Central memory CD4-positive, alpha-beta T cell (primary cell): ENCODE measurements at places on chromosomes 4 and X.

GRCh38 chr4:126888968-126889367 lies 743.8 kb upstream of the INTU start:
- no peak for DNase-seq

DNA sequence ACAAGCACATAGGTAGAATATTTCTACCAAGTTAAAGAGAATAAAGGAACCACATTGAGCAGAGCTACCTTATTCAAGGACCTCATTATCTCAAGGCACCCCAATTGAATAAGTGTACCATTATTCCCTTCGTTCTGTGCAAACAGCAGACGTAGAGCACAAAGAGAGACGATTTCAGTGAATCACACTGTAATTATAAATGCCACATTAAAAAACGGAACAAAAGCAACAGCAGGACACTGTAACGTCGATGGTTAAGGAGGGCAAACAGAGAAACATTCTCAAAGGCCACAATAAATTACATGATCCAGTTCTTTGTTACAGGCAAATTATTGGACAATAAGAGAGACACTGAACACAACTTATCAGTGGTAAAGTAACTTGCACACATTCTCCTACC lies 644.1 kb upstream of the TENM3 start:
- DNase-seq = no peak

DNA sequence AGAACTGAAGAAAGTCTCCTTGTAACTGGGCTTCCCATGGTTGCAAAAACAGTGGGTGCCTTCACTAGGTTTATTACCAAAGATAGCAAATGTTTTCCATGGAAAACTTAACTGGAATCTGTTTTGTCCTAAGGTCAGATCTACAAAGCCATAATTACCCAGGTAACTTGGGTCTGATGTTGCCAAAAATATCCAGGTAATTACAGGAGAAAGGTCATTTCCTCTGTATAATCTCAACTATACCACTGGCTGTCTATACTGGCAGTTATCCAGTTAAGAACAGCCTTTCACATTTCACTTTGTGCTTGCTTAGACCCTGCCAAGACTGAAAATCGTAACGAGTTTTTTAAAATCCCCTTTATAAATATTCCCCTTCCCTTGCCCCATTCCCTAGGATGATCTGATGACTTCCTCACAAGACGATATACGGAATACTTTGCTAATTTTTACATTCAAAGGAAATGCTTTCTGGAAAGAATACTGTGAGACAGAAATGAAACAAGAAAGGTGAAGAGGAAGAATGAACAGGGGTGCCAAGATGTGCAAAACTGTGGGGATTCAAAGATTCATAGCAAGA lies 105.5 kb downstream of the MAML3 start:
- no peak for DNase-seq

DNA sequence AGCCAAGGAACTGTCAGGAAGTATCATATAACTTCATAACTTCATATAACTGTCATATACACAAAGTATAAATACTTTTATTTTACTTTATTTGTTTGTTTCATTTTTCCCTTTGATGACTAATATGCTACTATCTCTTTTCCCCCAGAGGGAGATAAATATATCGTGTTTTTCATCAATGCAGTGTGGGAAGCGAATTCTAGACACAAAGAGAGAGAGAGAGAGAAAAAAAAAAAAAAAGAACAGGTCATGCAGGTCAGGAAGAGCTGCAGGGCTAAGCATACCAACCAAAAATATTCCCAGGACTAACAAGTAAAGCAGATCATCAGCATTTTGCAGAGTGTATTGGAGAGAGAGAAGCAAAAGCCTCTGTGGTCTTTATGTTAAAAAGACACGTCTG lies 1849.2 kb downstream of the STIM2 start:
- no peak for DNase-seq

- no peak for DNase-seq
Observed at GRCh38 chr4:182288534-182288933, 45.3 kb downstream of the TENM3 start.

- no peak for DNase-seq
Observed at GRCh38 chr4:99403380-99404184, 31.6 kb downstream of the ADH7 start.

GRCh38 chr4:116126794-116127193 lies 958.6 kb downstream of the TRAM1L1 start:
- DNase-seq = no peak

GRCh38 chrX:122880952-122881351 lies 303.1 kb upstream of the GRIA3 start:
- DNase-seq = no peak

- no peak for DNase-seq
Observed at GRCh38 chr4:145545538-145546174, 64.0 kb downstream of the SMAD1 start.

DNA sequence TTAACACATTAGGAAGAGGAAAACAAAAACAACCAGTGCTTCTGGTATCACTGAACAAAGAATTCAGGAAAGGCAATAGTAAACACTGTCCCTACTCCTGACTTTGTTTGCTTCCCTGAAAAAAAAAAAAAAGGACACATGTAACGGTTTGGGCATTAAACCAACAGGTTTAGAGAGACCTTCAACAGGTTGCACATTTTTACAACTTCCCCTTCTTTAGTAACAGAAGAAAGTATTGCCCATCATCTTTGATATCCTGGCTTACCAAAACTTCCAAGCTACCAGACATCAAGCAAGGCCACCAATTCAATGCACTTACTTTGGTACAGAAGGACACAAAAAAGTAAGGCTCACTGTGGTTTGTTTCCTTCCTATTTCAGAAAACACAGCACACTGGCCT lies 131.9 kb upstream of the MAP3K15 start:
- DNase-seq = no peak

- DNase-seq = no peak
Observed at GRCh38 chr4:26573389-26573794, 10.5 kb upstream of the TBC1D19 start.

DNA sequence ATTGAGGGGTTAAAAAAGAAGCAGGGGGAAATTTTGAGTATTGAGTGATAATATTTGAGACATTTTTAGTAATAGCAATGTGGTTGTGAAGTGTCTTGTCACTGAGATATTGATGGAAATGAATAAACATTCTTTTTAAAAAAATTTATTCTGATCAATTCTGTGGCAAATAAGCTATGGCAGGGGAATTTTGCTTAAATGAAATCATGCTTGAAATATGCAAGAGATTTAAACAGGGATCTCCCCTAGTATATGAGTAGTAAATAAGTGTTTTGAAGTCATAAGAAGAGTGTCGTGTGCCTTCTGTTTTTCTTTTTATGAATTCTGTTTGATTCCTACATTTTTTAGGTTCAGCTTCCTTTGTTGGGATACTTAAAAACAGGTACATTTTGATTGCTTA lies 23.2 kb downstream of the IL15 start:
- no peak for DNase-seq

GRCh38 chr4:88027611-88028608 lies 20.5 kb downstream of the PKD2 start:
- DNase-seq = no peak

DNA sequence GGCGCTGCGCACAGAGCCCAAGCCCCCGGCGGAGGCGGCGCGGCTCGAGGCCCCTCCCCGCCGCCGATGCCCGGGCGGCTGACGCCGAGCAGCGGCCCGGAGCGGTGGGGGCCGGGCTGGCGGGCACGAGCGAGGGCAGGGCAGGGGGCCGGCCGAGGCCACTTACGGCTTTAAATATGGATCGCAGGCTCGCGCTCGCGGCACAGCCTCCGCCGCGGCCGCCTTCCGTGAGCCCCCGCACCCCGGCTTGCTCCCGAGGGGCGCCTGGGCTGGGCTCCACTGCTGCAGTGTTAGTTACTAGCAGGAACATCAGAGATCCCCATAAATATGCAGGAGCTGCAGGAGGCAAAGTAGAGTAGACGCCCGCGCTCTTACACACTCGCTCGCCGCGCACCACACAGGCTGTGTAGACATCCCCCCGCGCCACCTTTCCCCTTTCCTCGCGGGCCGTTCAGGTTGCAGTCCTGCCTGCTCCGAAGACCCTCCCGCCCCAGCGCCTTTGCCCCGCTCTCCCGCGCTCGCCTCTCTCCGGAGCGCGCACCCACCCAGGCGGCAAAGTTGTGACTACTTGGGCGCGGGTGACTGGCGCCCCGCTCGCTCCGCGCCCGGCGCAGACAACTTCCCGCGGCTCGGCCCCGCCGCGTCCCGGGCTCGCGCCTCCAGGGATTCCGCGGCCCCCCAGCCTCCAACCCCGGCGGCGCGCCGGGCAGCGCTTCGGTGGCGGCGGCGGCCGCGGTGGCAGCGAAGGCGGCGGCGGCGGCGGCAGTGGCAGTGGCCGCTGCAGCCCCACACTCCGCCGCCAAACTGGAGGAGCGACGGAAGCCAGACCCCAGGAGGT lies 152.0 kb upstream of the SLC4A4 start:
- DNase-seq = peak; percentile 17

DNA sequence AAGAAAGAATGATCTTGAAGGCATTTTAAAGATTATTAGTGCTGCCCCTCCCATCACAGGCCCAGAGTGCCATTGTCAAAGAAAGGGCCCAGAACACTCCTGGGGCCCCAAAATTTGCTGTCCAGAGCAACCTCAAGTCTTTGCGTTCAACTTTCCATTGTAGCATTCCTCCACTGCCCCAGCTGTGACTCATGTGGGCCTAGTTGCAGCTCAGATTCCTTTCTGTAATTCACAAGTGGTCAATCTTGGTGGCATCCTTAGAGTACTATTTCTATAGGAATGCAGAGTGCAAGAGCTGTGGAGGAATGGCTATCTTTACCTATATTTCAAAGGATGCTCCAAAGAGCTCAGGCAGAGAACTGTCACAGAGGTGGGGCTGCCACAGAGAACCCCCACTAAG lies 1500.8 kb upstream of the IGFBP7 start:
- DNase-seq = no peak

DNA sequence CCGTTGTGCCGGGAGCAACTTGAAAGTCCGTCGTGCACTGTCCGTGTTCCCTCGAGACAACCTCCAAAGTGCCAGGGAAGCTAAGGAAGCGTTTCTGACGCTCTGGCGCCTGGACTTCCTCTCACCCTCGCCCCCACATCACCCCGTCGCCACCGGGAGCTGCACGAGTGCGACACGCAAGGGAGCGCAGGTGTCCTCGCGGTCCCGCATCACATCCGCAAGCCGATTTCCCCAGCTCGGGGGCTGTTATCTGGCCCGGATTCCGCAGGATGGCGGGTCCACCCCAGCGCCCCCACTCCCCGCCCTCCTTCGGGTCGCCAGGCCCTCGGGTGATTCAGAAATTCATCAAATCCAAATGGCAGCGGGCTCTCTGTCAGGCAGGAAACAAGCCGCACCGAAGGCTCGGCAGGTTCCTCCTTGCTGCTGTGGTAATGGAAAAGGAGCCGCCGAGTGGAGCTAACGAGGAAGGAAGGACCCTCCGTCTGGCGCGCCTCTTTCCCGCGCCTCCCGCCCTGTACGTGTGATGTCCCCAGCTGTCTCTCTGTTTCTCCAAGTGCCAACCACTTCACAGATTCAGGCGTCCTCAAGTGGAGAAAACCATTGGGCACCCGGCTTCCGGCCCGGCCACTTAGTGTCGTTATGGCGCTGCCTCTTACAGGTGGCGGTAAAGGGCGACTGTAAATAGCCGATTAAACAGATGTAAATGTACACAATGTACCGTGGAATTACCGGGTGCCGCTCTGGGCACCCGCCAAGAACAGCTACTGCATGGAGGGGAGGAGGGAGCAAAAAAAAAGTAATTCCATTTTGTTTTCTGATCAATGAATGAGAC lies 921 bp upstream of the SETD7 start:
- peak; percentile 76 for DNase-seq

GRCh38 chr4:84032372-84032771 lies 466.7 kb downstream of the NKX6-1 start:
- no peak for DNase-seq

DNA sequence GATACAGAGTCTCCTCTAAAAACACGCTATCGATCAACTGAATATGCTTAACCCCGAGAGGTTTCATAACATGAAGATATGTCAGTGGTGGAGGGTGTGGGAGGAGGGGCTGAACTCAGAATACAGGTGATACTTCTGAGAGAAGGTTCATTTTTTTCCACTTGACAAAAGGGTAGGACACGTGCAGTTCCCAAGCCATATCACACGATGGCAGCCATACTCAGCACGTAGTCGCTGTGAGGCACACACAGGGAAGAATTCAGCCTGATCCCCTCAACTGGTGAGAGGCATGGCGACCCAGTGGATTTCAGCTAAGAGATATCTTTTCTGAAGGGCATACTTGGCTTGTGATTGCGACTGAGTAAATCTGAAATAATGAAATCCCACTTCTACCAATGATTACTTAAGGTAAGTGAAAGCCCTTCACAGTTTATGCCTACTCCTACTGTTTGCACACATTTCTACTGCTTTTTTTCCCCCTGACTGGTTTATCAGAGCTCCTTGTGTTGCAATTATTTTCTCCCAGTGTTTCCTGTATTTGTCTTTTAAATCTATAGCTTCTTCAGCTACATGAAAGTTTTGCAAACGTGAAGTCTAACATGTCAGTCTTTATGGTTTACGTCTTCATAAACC lies 133.1 kb downstream of the CORIN start:
- no peak for DNase-seq

GRCh38 chr4:69030326-69030725 lies 65.9 kb upstream of the UGT2B7 start:
- DNase-seq = no peak

- DNase-seq = no peak
Observed at GRCh38 chr4:182738283-182739047, 178.7 kb downstream of the DCTD start.

DNA sequence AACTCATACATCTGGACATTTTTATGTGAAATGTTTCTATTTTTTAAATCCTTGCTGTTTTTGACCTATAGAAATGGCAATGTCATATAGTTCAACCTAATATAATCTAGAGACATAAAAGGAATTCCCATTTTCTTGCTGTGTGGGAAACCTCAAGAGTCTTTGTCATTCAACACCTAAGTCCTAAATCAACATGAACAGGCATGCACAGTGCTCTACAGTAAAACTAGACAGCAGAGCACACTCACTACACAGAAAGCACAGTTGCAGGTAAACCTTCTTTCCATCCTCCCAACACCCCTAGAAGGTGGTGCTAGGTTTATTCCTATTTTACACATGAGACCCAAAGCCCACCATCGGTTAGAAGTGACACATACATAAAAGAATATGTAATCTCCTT lies 79.1 kb upstream of the C1QTNF7 start:
- no peak for DNase-seq

- DNase-seq = no peak
Observed at GRCh38 chr4:174763454-174764104, 65.5 kb downstream of the GLRA3 start.

- DNase-seq = peak; percentile 2
Observed at GRCh38 chrX:123648028-123648810, 84.6 kb downstream of the THOC2 start.

DNA sequence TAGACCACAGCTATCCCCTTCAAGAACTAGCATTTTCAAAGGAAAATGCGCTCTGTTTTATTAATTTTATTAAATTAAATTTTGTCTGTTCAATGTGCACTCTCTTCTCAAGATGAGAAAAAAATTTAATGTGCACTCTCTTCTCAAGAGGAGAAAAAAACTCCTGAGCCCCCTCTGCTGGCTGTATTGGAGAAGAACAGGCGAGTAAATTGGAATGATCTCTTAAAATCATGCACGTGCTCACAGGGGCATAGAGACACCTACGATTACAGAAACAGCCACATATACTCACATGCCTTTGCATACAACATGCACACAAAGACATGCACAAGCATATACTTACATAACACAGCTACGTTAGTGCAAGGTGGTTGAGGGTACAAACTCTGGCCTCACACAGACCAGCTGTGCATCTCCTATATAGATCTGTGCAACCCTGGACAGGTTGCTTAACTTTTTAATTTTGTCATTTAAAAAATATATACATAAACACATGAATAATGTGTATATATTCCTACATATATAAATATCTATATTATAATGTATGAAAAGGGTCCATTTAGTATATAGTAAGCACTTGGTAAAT lies 176.2 kb upstream of the CXorf66 start:
- peak; percentile 17 for DNase-seq

GRCh38 chr4:88820698-88821415 lies 123.2 kb upstream of the NAP1L5 start:
- DNase-seq = no peak
